ENCODE measurements at places on chromosomes 7 and 10.

DNA sequence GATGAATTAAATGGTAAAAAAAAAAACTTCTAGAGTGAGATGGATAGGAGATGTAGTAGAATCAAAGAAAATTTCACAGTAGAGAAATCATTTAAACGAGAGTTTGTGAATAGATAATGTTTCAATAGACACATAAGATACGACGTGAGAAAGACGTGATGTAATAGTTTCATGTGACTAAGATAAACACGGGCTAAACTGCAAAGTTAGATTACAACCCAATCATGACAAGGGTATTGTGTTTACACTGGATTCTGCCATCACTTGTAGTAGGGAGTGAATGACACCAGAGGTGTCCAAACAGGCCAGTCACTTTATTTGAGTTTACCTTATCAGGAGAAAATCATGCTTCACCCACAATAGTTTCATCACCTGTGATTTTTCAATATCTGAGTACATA is 21.6 kb downstream of the SEMA3D start:
- no peak for DNase-seq

- no peak for DNase-seq
These were observed 44.2 kb upstream of the TMEM213 start for GRCh38 chr7:138753610-138754009.

GRCh38 chr7:71220210-71220695 is 88.3 kb downstream of the GALNT17 start:
- no peak for DNase-seq

DNA sequence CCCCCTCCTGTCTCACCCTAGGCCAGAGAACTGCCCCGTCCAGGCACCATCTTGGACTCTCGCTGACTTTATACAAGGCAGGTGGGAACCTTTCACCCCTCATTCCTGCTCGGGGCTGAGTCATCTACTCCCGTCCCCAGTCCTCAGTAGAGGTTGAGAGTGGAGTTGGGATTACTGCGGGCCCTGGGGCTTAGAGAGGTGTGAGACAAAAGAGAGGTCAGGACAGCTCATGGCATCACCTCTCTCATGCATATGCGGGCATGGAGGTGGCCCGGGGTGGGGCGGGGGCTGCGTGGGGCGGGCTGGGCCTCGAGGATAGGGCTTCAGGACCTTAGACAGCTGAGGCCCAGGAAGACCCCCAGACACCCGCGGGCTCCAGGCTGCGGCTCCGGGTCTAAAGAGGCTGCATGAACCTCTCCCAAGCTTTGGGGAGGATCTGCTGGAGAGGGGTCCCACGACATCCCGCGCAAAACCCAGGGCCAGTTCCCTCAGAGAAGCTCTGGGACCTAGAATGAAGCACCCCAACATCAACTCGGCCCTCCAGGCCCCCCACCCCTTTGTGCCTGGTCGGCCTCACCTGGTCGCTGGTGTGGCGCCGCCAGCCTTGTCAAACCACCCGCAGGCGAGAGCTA is 317 bp downstream of the PDZD7 start:
- no peak for DNase-seq

- no peak for DNase-seq
These were observed 1093.3 kb upstream of the C7orf33 start for GRCh38 chr7:147497246-147497645.
